ENCODE measurements at places on chromosomes 12 and 14.
A peak's percentile ranks its signal among the peaks of the same experiment; 100 is the strongest.

DNA sequence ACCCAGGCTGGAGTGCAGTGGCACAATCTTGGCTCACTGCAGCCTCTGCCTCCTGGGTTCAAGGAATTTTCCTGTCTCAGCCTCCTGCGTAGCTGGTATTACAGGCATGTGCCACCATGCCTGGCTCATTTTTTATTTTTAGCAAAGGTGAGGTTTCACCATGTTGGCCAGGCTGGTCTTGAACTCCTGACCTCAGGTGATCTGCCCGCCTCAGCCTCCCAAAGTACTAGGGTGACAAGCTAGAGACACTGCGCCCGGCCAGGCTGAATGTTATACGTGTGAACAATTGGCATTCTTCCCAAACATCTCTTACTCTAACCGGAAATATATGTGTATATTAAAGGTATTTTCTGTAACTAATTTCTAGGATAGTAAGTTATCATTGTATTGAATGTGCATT, 13.2 kb upstream of the LIMA1 start:
- H3K27ac ChIP-seq: no peak overlapping the region
- no peaks in the 10 kb centered on the region for H3K36me3 ChIP-seq
- no peak overlapping the region for H3K4me3 ChIP-seq
- H3K4me1 ChIP-seq: peaks cover 23% of the 10 kb centered on the region
- DNase-seq: no peak

DNA sequence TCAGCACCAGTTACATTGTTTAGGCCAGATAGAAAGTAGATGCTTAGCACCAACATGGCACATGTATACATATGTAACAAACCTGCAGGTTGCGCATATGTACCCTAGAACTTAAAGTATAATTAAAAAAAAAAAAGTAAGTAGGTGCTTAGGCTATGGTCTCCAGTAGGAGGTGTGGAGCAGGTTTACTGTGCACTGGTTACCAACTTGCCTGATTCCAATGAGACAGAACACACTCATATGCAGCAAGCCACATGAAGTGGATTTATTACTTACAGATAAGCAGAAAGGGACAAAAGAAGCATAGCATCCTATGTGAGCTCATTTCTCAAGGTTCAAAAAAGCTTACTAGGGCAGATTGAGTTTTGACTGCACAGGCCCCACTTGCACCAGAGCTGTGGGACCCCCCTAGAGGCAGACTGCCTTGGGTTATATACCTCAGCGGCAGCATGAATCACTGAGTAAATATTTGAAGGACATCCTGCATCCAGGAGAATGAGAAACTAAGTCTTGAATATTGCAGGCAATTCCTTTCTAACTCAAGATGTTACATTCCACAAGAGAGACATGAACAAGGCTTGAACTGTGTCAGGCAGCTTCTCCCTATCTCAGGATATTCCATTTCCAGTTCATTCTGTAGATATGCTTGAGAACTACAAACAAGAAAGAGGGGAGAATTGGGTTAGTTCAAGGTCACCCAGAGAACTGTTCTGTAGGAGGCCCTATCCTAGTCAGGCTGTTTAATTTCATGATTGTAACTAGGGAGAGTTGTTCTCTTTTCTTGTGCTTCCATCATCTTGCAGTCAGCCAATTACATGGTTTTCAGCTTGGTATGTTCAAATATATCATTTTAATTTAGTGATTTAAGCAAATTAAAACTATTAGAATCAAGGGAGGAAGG, 30.1 kb downstream of the LRFN5 start:
- no peak overlapping the region for H3K27ac ChIP-seq
- no peaks in the 10 kb centered on the region for H3K27me3 ChIP-seq
- no peaks in the 10 kb centered on the region for H3K36me3 ChIP-seq
- H3K4me3 ChIP-seq: no peak overlapping the region
- H3K4me1 ChIP-seq: no peaks in the 10 kb centered on the region
- no peak for DNase-seq

DNA sequence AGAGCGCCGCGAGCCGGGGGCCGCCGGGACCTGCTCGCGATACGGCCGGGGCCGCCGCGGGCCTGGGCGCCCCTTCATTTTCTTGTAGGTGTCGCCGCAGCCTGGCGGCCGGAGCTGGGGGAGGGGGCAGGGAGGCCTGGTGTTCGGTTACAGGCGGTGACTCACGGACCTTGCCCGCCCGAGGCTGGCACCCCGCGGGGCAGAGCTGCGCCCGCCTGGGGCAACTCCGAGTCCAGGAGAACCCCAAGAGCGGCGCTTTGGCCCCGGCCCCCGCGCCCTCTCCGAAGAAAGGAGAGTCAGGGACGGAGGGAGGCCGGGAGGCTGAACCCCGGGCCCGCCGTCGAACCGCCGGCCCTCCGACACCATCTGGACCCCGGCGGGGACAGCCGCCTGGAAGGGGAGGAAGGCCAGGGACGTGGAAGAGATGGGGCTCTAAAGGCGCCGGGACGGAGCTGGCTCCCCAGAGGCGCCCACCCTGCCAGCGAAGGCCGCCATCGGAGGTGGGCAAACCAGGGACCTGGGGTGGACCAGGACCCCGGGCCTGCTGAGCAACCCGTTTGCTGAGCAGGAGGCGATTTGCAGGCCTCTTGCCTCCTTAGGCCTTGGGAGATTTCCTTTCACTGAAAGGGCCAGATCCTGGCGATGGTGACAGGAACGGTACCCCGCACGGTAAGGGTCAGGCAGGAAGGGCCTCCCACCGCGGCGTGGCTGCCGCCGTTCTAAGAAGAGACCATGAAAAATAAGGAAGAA, 843 bp upstream of the NUAK1 start:
- peak overlapping the region; percentile 77 for H3K4me3 ChIP-seq
- peak overlapping the region; percentile 94 for H3K27ac ChIP-seq
- no peaks in the 10 kb centered on the region for H3K27me3 ChIP-seq
- no peaks in the 10 kb centered on the region for H3K36me3 ChIP-seq
- DNase-seq: no peak
- H3K4me1 ChIP-seq: peaks cover 46% of the 10 kb centered on the region

- H3K36me3 ChIP-seq: no peaks in the 10 kb centered on the region
- DNase-seq: no peak
- no peak overlapping the region for H3K4me3 ChIP-seq
- H3K4me1 ChIP-seq: peaks cover 16% of the 10 kb centered on the region
- no peaks in the 10 kb centered on the region for H3K27me3 ChIP-seq
Observed at GRCh38 chr12:52899338-52900035, 5.4 kb downstream of the KRT8 start.

DNA sequence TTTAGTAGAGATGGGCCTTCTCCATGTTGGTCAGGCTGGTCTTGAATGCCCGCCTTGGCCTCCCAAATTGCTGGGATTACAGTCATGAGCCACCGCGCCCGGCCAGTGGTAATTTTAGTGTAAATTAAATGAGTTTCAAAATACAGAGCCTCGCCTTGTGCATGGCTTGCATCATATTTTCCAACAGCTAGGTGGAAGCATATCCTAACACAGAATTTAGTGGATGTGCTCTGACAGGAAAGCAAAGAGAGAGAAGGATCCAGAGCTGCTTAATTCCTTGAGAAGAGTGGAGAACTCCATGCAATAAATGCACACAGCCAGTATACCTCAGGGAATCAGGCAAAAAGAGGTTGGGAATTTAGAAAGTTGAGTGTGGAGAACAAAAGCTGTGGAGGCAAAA, 2.5 kb downstream of the OR6C2 start:
- no peak overlapping the region for H3K4me3 ChIP-seq
- no peaks in the 10 kb centered on the region for H3K27me3 ChIP-seq
- no peak for DNase-seq
- no peak overlapping the region for H3K27ac ChIP-seq

DNA sequence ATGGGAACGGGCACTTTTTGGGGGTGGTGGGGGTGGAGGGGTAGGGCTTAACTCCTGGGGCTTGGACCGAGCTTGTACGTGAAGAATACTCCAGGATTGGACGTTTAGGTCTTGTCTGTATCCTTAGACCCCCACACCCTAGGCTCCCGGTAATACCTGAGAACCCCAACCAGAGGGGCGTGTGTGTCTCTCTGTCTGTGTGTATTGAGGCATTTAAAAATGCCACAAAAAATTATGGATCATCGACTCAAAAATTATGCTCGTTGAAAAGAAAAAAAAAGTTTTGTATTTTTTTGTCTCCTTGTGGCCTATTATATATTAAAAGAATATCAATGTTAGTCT, 459 bp downstream of the PPFIBP1 start:
- DNase-seq: no peak
- H3K27ac ChIP-seq: peak overlapping the region; percentile 87
- no peaks in the 10 kb centered on the region for H3K36me3 ChIP-seq

GRCh38 chr12:106238146-106238545, 9.7 kb downstream of the CKAP4 start:
- no peak for DNase-seq
- H3K27ac ChIP-seq: no peak overlapping the region
- peaks cover 20% of the 10 kb centered on the region for H3K36me3 ChIP-seq
- H3K27me3 ChIP-seq: no peaks in the 10 kb centered on the region
- peaks cover under 1% of the 10 kb centered on the region for H3K4me1 ChIP-seq

DNA sequence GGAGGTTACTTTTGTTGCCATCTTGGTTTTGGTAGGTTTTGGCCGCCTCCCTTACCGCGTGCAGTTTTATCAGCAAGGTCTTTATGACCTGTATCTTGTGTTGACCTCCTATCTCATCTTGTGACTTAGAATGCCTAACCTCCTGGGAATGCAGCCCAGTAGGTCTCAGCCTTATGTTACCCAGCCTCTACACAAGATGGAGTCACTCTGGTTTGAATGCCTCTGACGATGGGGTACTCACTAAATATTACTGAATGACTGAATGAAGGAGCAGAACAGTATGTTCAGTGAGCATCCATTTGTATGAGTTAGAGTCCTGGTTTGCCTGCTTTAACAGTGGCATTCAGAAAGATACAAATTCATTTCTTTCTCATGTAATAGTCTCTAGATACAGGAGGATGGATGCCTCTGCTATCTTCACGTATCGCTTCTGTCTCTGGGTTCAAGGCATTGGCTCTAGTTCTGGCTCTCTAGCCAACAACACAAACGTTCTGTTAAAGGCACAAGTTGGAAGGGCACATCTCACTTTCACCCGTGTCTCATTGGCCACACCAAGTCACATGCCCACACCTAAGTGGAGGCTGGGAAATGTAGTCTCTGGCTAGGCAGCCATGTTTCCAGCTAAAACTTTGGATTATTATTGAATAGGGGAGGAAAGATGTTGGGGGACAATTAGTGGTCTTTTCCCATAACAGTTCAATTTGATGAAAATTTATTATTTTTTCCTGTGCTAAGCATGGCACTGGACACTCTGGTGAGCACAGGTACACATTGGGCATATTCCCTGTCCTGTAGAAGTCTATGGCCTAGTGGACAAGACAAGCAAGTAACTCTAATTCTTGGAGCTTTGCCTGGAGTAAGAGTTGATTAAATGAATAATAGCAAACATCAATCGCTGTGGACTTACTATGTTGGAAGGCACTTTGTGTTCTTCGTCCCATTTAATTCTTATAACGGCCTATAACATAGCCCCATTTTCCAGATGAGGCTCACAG, 75.2 kb upstream of the RPH3A start:
- H3K36me3 ChIP-seq: no peaks in the 10 kb centered on the region
- no peaks in the 10 kb centered on the region for H3K4me1 ChIP-seq
- DNase-seq: no peak
- H3K27me3 ChIP-seq: no peaks in the 10 kb centered on the region

GRCh38 chr14:96038558-96038919, 623 bp upstream of the C14orf132 start:
- peaks cover 44% of the 10 kb centered on the region for H3K4me1 ChIP-seq
- no peaks in the 10 kb centered on the region for H3K27me3 ChIP-seq
- peak overlapping the region; percentile 91 for H3K27ac ChIP-seq
- H3K36me3 ChIP-seq: no peaks in the 10 kb centered on the region
- peak overlapping the region; percentile 81 for H3K4me3 ChIP-seq

- H3K27ac ChIP-seq: peak overlapping the region; percentile 73
- no peak for DNase-seq
- no peaks in the 10 kb centered on the region for H3K36me3 ChIP-seq
- H3K27me3 ChIP-seq: no peaks in the 10 kb centered on the region
- peaks cover 9% of the 10 kb centered on the region for H3K4me1 ChIP-seq
- H3K4me3 ChIP-seq: peak overlapping the region; percentile 85
Observed at GRCh38 chr12:50024805-50025186, 498 bp downstream of the RACGAP1 start.

DNA sequence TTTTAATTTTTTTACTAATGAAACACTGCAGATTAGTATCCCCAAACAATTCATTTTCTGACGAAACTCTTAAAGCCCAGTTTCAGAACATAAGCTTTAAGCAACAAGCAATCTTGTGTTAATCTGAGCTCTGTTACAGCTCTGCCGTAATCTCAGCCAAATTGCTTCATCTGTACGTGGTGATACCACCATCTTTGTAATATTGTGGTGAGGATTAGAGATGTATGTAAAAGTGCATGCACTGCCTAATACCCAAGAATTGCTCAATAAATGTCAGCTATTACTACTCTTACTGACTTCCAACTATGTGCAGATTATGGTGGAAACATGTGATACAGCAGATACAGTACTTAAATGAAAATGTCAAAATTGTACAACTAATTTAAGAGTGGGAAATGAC, 1.8 kb downstream of the AKAP5 start:
- no peak overlapping the region for H3K4me3 ChIP-seq
- no peak for DNase-seq
- no peak overlapping the region for H3K27ac ChIP-seq
- no peaks in the 10 kb centered on the region for H3K27me3 ChIP-seq

DNA sequence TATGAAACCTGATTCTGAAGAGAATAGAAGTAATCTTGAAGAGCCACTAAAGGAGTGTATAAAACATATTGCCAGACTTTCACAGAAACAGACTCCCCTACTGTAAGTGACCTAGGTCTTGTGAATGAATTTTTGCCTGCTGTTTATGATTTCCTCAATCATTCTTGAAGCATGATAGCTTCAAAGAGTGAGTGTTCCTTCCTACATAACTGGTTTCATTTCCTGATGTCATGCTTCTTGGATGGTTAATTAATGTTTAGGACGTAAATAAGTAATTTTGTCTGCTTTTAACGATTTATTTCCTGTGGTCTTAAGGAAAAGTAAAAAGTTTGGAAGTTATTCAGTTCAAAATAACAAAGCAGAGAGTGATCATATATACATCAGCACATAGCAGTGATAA, 129.8 kb downstream of the PIK3C2G start:
- no peaks in the 10 kb centered on the region for H3K4me1 ChIP-seq
- no peak for DNase-seq
- H3K27ac ChIP-seq: no peak overlapping the region
- H3K4me3 ChIP-seq: no peak overlapping the region

- H3K27me3 ChIP-seq: no peaks in the 10 kb centered on the region
- H3K4me1 ChIP-seq: peaks cover 47% of the 10 kb centered on the region
- peak overlapping the region; percentile 45 for H3K27ac ChIP-seq
- no peak overlapping the region for H3K4me3 ChIP-seq
Observed at GRCh38 chr14:104797115-104798044, 1.8 kb upstream of the AKT1 start.
